T-cell (primary cell): ENCODE measurements at places on chromosomes 11 and 22.

DNA sequence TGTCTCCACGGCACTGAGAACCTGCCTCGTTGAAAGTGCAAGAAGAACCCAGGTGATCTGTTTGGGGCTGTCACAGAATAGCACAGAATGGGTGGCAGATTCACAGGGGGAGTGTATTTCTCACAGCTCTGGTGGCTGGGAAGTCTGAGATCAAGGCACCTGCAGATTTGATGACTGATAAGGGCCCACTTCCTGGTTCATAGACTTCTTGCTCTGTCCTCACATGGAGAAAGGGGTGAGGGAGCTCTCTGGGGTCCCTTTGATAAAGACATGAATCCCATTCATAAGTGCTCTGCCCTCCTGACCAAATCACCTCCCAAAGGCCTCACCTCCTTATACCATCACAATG, 198.5 kb upstream of the SORL1-AS1 start:
- no peaks in the 10 kb centered on the region for H3K36me3 ChIP-seq
- peaks cover 28% of the 10 kb centered on the region for H3K4me1 ChIP-seq
- no peak for DNase-seq
- H3K27me3 ChIP-seq = no peaks in the 10 kb centered on the region
- H3K4me3 ChIP-seq = no peak overlapping the region

DNA sequence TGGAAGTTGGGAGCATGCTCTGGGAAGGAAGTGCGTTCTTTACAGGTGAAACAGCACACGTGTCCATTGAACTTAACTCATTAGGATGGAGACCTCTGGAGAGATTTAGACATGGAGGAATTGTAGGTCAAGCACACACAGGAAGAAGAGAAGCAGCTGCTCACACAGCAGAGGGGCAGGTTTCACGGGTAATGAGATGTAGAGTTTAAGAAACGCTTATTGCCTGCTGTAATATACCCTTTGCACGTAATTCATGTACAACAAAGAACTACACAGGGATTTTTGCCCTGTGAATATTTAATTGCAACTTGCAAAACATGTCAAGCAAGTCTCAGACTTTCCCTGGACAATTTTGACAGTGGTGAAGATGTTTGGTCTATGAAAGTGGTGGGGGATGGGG, 508.0 kb downstream of the OPCML start:
- H3K27me3 ChIP-seq = no peaks in the 10 kb centered on the region
- H3K4me3 ChIP-seq = no peak overlapping the region
- H3K27ac ChIP-seq = no peak overlapping the region
- no peaks in the 10 kb centered on the region for H3K36me3 ChIP-seq
- no peak for DNase-seq
- H3K4me1 ChIP-seq = no peaks in the 10 kb centered on the region

DNA sequence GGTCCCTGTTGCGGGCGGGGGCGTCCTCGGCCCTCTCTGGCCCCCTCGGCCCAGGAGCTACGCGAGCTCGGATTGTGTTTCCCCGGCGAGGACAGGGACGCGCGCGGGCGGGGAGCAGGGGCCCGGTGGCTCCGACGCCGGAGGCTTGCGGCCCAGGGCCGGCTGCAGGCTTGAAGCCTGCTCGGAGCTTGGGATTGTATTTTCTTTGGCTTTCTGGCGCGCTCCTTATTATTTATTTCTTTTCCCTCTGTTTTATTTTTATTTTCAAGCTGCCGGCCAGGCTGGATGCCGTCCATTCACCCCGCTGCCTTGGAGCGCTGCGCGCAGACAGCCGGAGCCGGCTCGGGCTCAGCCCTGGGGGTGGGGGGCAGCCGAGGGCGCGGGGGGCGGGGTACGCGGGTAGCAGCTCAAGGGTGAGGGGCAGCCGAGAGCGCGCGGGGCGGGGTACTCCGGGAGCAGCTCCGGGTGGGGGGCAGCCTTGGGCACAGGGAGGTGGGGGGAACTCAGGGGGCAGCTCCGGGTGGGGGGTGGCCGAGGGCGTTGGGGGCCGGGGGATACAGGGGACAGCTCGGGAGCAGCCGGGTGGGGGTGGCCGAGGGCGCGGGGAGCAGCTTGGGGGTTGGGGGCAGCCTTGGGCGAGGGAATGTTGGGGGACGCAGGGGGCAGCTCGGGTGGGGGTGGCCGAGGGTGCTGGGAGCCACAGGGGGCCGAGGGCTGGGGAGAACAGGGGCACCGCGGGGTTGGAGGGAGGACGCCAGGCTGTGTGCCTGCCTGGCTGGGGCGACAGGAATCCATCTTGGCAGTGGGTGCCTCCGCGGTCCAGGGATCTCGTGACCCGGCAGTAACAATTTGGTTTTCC, 42.7 kb downstream of the KCNJ1 start:
- peaks cover 2% of the 10 kb centered on the region for H3K36me3 ChIP-seq
- no peak overlapping the region for H3K27ac ChIP-seq
- no peaks in the 10 kb centered on the region for H3K27me3 ChIP-seq
- no peak overlapping the region for H3K4me3 ChIP-seq
- no peaks in the 10 kb centered on the region for H3K4me1 ChIP-seq

DNA sequence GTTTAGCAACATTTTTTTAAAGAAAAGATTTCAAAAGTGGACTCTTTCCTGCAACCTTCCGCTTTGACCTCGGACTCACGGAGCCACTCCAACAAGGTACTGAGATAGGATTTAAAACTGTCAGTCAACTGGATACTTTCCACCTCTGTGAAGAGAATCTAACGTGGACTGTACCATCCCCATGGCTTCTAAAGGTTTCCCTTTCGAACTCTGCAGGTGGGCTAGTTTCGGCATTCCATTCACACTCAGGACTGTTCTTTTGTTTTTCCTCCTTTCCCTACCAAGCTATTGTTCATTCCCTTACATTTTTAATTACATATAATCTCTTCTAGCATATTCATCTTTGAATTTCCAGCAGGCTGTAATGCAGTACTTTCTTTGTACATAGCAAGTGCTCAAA, 88.5 kb upstream of the AKIP1 start:
- no peaks in the 10 kb centered on the region for H3K4me1 ChIP-seq
- no peaks in the 10 kb centered on the region for H3K36me3 ChIP-seq

- no peak for DNase-seq
- H3K36me3 ChIP-seq = peaks cover 32% of the 10 kb centered on the region
- peaks cover 61% of the 10 kb centered on the region for H3K4me1 ChIP-seq
- peak overlapping the region; percentile 67 for H3K27ac ChIP-seq
Measured at GRCh38 chr22:36355362-36355761, 32.4 kb downstream of the MYH9 start.

- H3K4me1 ChIP-seq = peaks cover 3% of the 10 kb centered on the region
- no peaks in the 10 kb centered on the region for H3K27me3 ChIP-seq
- no peaks in the 10 kb centered on the region for H3K36me3 ChIP-seq
- H3K4me3 ChIP-seq = peak within 1 kb of the TSS; percentile 75
- peak; percentile 66 for DNase-seq
Measured at GRCh38 chr11:65780770-65781151, at the start of gene AP5B1. AP5B1 (minus strand) TSS chr11:65780976; CDS start chr11:65780591, 385 bp downstream.

DNA sequence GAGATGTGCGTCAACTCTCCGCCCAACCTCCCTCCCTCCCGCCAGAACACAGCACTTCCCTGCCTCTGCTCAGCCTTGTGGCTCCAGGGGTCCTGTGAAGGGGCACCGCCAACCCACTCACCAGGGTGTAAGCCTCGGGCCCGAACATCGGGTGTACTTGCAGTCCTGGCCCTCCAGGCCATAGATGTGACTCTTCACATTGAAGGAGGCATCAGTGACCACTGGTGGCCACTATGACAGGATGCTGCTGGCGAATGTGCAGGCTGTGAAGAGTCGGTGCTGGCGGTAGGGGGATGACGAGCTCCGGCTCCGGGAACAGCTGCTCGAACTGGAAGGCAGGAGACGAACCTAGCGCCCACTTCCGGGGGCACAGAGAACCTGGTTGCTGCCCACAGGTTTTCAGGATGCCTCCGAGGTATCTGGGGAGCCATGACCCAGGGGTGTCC, 97.4 kb downstream of the MED15 start:
- H3K4me1 ChIP-seq = no peaks in the 10 kb centered on the region
- H3K27me3 ChIP-seq = no peaks in the 10 kb centered on the region
- H3K4me3 ChIP-seq = no peak overlapping the region
- no peak for DNase-seq

- peaks cover 4% of the 10 kb centered on the region for H3K27me3 ChIP-seq
- H3K36me3 ChIP-seq = no peaks in the 10 kb centered on the region
- no peak overlapping the region for H3K27ac ChIP-seq
- DNase-seq = no peak
Measured at GRCh38 chr22:26431261-26431995, 2.4 kb downstream of the ASPHD2 start.

DNA sequence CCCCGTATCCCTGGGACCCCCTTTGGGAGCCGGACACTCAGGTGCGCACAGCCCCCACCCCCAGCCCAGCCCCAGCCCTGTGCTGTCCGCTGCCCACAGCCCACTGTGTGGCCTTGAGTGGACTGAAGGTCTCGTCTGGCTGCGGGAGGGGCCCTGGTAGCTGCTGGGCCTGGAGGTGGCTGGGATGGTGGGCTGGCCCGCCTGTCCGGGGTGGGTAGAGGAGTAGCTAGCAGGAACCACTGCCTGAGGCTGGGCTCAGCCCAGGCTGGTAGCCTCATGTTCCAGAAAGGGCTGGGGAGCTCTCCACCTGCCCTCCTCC, 4.6 kb upstream of the MUC6 start:
- no peaks in the 10 kb centered on the region for H3K4me1 ChIP-seq
- no peak overlapping the region for H3K4me3 ChIP-seq
- DNase-seq = no peak

GRCh38 chr11:134101282-134101681, 32.4 kb downstream of the JAM3 start:
- no peaks in the 10 kb centered on the region for H3K4me1 ChIP-seq
- no peak overlapping the region for H3K4me3 ChIP-seq
- H3K27ac ChIP-seq = no peak overlapping the region
- H3K27me3 ChIP-seq = no peaks in the 10 kb centered on the region
- no peak for DNase-seq

GRCh38 chr22:41530890-41531714, 13.2 kb downstream of the POLR3H start:
- peaks cover 15% of the 10 kb centered on the region for H3K4me1 ChIP-seq
- peaks cover 34% of the 10 kb centered on the region for H3K36me3 ChIP-seq
- H3K27me3 ChIP-seq = no peaks in the 10 kb centered on the region
- no peak overlapping the region for H3K27ac ChIP-seq

GRCh38 chr22:36796552-36797175, 20.2 kb downstream of the PVALB start:
- peaks cover 3% of the 10 kb centered on the region for H3K36me3 ChIP-seq
- H3K4me1 ChIP-seq = no peaks in the 10 kb centered on the region
- no peak overlapping the region for H3K27ac ChIP-seq
- H3K4me3 ChIP-seq = no peak overlapping the region
- DNase-seq = no peak
